ENCODE measurements at places on chromosomes 11 and 22. TPM values are rescaled to one million over a fixed set of nuclear protein-coding genes. Genes with fewer than 3 reads are reported as not detected.

DNA sequence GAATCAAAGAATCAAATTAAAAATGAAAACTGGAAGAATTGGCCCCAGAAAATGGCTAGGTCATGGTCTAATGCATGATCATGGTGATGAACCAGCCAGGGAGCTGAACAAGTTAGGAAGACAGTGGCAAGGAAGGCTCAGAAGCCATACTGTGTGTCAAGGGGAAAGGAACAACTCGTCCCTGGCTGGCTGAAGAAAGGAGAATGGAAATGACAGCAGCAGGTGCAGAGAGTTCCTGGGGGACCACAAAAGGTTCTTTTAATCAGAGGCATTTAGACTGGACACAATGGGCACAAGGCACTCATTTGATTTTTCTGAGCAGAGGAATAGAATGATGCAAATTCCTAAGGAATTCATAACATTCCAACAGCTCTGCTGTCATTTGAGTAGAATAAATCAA lies 209.9 kb downstream of the LARGE1 start:
- H3K4me3 ChIP-seq, result no peak overlapping the region
- H3K36me3 ChIP-seq, result no peaks in the 10 kb centered on the region
- H3K27me3 ChIP-seq, result no peaks in the 10 kb centered on the region
- DNase-seq, result no peak
- no peaks in the 10 kb centered on the region for H3K4me1 ChIP-seq

DNA sequence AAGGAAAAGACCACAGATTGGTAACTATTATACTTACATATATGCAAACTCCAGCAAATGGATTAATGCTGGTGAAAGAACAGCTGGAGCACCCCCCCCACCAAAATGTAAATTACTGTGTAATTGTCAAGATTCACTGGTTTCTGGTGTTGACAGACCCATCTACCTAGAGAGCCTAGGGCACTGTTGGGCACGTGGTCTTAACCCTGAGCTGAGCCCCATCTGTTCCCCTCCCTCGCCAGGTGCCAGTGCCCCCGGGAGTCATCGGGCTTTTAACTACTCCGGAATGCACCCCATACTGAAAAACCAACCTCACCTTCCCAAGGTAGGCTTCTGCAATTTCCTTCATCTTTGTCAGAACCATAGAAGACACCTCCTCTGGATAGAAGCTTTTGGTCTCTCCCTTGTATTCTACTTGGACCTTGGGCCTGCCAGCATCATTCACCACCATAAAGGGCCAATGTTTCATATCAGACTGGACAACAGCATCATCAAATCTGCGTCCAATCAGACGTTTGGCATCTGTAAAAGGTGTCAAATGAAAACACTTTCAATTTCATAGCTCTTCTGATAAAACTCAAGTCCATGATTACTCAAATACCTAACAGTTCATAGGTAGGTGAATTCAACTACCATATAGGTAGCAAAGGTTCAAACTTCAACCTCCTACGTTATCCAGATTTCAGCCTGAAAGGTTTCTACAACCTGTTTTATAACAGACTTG lies 1.5 kb downstream of the HSPA8 start:
- H3K4me1 ChIP-seq, result no peaks in the 10 kb centered on the region
- no peak for DNase-seq
- H3K27me3 ChIP-seq, result no peaks in the 10 kb centered on the region
- H3K27ac ChIP-seq, result no peak overlapping the region

DNA sequence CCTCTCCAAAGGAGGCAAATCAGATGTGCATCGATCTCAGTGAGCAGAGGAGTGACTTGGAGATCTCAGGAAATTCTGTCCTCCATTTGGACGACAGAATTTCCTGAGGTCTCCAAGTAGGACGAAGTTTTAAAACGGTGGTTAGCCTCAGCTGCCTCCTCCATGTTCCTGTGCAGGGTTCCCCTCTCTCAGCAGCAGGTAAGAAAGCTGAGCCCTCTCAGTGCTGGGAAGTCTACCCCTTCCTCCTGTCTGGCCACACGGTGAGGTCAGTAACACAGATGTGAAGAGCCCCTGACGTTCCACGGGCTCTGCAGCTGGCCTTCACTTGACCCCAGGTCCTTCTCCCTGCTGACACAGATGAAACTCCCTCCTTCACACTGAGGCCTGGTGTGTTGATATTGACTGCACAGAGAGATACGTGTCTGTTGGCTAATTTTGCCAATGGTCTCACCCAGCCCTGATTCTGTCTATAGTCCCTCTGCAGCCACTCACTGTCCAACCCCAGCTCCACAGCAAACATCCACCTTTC lies 607.4 kb upstream of the B3GAT1 start:
- no peak overlapping the region for H3K27ac ChIP-seq
- H3K4me1 ChIP-seq, result no peaks in the 10 kb centered on the region
- H3K27me3 ChIP-seq, result no peaks in the 10 kb centered on the region
- H3K4me3 ChIP-seq, result no peak overlapping the region

- H3K27me3 ChIP-seq, result no peaks in the 10 kb centered on the region
- H3K36me3 ChIP-seq, result peaks cover 21% of the 10 kb centered on the region
- peaks cover 12% of the 10 kb centered on the region for H3K4me1 ChIP-seq
- peak; percentile 97 for DNase-seq
- peak overlapping the region; percentile 99 for H3K27ac ChIP-seq
- peak overlapping the region; percentile 9 for H3K4me3 ChIP-seq
These were observed 3.1 kb downstream of the ILK start for GRCh38 chr11:6606471-6607189.

PHF21B gene
- total RNA-seq, result 0.75 TPM

RFPL2 gene
- not detected for total RNA-seq

KRTAP5-5 gene
- total RNA-seq, result not detected

DNA sequence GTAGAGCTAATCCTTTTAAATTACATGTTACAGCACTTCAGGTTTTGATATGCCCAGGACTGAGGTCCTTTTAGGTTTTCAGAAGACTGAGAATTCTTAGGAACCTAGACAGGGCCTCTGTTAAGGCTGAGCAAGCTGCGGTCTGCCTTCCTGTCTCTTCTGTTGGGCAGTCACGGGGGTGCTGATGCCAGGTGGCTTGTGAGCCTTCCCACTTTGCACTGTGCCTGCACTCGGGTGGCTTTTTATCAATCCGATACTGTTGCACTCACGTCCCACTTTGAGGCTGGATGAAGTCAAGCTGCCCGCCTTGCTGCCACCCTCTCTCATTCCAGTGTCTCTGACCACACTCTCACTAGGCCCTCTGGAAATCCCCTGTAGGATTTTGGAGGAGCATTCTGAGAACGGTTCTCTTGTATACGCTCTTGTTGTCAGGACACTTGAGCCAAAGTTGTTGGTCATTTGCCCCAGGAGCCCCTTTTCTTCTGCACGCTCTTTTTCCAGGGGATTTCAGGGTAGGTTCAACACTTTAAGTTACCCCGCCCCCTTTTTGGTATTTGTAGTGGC lies 141.8 kb downstream of the TEAD1 start:
- H3K4me3 ChIP-seq, result no peak overlapping the region
- H3K4me1 ChIP-seq, result no peaks in the 10 kb centered on the region
- H3K36me3 ChIP-seq, result no peaks in the 10 kb centered on the region
- DNase-seq, result no peak
- no peak overlapping the region for H3K27ac ChIP-seq
- H3K27me3 ChIP-seq, result no peaks in the 10 kb centered on the region

LAYN gene
- 20.8 TPM for total RNA-seq

GRCh38 chr11:57288771-57289579 lies 35.8 kb downstream of the TNKS1BP1 start:
- DNase-seq, result no peak
- H3K4me3 ChIP-seq, result no peak overlapping the region
- no peaks in the 10 kb centered on the region for H3K4me1 ChIP-seq
- H3K27ac ChIP-seq, result no peak overlapping the region

DNA sequence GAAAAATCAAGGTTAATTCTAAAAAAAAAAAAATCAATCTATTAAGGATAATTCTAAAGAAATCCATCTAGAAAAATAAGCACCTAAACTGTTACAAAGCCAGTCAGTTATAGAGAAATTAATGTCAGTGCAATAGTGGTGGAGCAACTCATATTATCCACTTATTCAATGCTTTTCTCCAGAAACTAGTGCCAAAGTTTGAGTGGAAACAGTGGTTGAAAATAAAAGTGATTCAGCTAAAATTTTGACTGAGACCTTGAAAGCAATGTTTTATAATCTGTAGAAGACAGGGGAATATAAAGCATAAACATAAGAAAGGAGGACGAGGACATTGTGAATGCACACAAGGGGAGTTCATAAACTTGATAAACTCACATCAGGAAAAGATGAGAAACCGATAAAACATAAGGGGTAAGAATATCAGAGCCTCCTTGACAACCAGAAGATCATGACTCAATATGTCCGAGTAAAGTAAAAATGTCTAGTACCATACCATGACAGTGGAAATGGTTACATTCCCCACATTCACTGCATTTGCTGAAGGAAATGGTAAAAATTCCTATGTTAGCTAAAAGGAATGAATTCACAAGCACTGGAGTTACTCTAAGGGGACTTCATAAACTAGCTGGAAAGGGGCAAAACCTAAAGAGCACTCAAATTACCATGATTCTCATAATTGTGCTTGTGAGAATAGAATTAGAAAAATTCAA lies 58.7 kb upstream of the SLC5A12 start:
- DNase-seq, result no peak
- H3K4me1 ChIP-seq, result peaks cover 2% of the 10 kb centered on the region
- H3K36me3 ChIP-seq, result no peaks in the 10 kb centered on the region
- H3K4me3 ChIP-seq, result no peak overlapping the region
- H3K27ac ChIP-seq, result no peak overlapping the region

DNA sequence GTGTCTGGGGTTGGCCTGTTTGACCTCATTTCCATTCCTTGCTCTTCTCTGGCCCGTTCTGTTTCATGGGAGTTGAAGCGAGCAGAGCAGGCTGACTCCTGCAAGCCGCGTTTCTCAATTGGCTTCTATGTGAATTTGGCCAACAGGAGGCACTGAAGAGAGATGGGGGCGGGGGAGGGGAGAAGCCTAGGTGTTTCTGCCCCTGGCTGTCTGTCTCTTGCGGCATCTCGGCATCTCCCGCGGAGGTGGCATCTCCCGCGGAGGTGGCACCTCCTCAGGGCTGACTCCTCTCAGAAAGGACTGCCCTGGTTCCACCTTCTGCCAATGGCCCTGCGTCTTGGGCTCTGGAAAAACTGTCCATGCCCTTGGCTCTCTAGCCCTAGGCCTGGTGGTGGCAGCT lies 125.6 kb upstream of the CSNK2A3 start:
- H3K4me3 ChIP-seq, result no peak overlapping the region
- no peaks in the 10 kb centered on the region for H3K27me3 ChIP-seq
- H3K4me1 ChIP-seq, result peaks cover 9% of the 10 kb centered on the region
- H3K27ac ChIP-seq, result no peak overlapping the region

All from aorta (tissue), 5 donors.